ENCODE measurements at places on chromosomes 2 and 18.
A peak's percentile ranks its signal among the peaks of the same experiment; 100 is the strongest.

GRCh38 chr2:217413193-217413592 lies 553.3 kb upstream of the TNP1 start:
- DNase-seq: no peak

- DNase-seq: no peak
These were observed 77.1 kb downstream of the SUMO1 start for GRCh38 chr2:202161151-202161835.

DNA sequence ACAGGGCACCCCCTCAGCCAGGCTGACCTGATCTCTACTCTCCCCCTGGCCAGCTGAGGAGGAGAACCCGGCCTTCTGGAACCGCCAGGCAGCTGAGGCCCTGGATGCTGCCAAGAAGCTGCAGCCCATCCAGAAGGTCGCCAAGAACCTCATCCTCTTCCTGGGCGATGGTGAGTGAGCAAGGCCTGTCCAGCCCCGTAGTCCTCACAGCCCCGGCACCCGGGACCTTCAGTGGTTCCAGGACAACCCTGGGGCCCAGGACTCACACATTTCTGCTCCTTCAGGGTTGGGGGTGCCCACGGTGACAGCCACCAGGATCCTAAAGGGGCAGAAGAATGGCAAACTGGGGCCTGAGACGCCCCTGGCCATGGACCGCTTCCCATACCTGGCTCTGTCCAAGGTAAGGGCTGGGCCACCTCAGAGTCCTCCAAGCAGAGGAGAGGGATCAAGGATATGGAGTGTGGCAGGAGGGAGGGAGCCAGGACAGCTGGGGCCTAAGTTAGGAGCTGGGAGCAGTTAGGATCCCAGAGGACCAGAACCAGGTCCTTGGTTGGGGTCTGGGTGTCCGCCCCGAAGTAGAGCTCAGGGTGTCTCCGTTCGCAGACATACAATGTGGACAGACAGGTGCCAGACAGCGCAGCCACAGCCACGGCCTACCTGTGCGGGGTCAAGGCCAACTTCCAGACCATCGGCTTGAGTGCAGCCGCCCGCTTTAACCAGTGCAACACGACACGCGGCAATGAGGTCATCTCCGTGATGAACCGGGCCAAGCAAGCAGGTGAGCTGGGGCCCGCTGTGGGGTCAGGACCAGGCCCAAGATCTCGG lies 555 bp downstream of the ALPI start:
- DNase-seq: no peak

GRCh38 chr18:37322492-37323035 lies 243.0 kb downstream of the CELF4 start:
- no peak for DNase-seq

DNA sequence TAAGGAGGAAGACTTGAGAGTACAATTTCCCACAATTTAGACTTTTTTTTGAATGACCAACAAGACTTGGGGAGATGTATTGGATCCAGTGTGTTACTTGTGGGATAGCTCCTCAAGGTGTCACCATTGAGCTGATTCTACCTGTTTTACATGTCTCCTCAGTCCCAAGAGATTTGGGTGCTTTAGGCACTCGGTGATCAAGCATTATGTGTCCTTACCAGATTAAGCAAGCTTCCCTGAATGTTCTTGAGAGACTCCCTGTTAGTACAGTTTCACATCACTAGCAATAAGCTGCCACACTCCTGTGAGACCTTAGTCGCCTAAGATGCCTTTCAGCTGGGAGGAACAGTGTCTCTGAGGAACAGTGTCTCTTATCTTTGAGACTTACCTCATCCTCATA lies 384.3 kb upstream of the SYT4 start:
- DNase-seq: peak; percentile 2

DNA sequence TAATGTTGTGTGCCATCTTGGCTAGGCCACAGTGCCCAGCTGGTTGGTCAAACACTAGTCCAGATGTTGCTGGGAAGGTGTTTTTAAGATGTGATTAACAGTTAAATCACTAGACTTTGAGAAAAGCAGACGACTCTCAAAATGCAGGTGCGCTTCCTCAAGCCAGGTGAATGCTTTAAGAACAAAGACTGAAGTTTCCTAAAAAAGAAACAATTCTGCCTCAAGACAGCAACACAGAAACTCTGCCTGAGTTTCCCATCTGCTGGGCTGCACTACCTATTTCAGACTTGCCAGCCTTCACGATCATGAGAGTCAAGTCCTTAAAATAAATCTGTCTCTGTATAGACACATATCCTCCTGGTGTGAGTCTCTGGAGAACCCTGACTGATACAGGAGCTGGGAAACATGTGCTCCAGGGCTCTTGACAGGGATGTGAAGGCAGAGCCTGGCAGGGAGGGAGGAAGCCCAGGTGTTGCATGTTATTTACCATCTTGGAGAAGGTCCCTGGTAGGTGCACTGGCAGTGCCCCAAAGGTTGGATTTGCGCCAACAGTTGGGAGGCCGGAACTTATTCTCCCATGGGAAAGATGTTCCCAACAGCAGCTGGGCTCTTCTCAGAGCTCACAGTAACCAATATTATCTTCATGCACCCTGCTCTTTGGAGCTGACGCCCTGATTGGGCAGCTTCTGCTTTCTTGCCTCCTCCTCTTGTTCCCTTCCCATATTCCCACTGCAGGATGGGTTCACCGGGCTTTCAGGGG lies 43.9 kb downstream of the ST6GAL2 start:
- DNase-seq: no peak

DNA sequence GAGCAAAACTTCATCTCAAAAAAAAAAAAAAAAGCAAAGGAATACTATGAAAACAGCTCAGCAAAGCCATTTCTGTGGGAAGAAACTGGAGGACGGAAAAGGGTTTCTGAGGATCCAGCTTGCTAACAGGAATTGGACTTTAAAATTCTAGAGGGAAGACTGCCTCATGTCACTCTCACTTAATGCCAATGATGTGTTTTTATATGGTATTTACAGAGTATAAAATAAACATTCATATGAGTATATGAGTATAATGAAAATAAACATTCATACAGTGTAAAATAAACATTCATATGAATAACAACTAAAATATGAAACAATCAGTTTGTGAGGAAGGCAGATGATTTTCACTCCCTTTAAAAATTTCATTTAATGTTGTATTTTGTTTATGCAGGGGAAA lies 43.9 kb downstream of the CHMP3 start:
- DNase-seq: no peak

DNA sequence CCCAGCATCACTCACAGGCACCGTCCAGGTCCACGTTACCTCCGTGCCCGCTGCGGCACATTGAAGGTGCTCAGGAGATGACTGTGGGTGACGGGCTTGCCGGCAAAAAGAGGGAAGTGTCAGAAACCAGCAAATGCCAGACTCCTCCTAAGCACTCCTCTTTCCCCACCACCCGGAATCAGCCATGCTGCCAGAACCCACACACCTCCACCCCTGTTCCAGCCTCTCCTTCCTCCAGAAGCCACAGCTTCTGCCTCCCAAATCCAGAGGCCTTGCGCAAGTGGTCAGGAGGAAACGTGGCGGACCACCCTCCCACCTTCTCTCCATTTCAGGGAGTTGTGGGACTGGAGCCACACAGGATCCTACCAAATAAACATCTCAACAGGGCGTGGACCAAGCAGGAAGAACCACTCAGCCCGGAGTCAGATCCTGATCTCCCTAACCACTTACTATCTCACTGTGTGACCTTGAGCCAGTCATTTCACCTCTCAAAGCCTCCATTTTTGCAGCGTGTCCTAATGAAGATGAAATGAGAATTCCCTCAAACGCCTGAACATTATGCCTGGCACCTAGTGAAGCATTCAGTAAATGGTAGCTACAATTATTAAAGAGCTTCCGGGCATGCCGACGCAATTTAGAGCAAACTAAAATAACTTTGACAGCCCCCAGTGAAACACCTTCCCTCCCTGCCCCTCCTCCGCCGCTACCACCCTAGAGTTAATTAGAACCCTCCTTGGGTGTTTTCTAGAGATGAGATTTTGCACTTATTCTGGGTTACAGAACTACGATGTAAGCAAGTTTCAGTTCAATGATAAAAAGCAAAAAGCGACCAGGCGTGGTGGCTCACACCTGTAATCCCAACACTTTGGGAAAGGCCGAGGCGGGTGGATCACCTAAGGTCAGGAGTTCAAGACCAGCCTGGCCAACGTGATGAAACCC lies 32.9 kb downstream of the SMAD7 start:
- DNase-seq: no peak

GRCh38 chr2:132656266-132656975 lies 13.6 kb downstream of the LYPD1 start:
- no peak for DNase-seq

DNA sequence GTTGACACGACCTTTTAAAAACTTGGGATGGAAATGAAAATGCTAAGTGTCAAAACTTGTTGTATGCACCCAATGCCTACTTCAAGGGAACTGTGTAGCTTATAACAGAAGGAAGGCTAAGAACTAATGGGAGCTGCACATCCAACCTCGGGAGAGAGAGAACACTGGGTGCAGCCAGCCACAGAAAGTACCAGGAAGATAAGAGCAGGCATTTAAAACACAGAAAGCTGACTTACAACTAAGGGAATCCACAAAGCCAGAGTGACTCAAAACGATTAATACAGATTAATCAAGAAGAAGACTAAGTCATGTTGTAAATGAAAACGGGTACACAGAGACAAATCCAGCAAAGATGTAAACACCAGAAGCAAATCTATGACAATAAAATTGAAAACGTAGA lies 113.4 kb downstream of the HDAC4 start:
- no peak for DNase-seq
